ENCODE measurements at places on chromosomes 11 and 22.

GRCh38 chr22:49406047-49406650 lies 421.5 kb downstream of the BRD1 start:
- DNase-seq = no peak

DNA sequence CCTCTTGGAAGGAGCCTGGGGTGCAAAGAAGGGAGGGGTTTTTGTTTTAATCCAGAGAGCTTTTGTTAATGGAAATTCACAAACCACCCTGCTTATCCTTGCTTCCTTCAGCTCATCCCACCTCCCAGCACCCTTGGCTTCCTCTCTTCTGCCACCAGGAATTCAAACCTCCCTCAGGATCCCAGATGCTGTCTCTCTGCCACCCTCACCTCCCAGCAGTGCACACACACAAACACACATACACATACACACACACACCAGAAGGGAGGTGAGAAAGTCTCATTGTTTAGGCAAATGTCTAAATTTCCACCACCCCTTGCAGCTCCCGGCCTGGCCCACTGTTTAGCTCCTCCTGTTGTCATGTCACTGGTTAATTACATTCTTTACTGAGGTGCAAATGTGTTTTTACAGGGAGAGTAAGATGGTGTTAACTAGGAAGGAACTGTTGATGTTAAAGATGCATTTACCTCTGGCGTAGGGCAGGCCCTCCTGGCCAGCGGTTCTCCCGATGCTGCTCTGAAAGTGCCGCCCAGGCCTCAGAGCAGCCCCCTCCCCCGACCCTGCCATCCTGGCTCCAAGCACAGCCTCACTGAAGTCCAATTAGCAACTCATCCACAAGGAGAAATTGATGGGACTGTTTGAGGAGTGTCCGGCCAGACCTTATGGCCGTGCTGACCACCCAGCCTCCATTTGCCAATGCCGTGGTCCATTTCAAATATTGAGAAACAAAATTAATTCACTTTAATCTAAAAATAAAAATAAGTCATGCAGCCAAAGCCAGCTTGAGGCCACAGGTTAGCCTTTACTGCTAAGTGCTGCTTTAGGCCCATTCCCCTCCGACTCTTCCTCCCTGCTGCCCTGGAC lies 165.4 kb downstream of the FEZ1 start:
- DNase-seq = no peak

- no peak for DNase-seq
These were observed 26.4 kb downstream of the AMOTL1 start for GRCh38 chr11:94794287-94795168.

- DNase-seq = no peak
These were observed 7.4 kb downstream of the DUSP8 start for GRCh38 chr11:1564535-1565172.

DNA sequence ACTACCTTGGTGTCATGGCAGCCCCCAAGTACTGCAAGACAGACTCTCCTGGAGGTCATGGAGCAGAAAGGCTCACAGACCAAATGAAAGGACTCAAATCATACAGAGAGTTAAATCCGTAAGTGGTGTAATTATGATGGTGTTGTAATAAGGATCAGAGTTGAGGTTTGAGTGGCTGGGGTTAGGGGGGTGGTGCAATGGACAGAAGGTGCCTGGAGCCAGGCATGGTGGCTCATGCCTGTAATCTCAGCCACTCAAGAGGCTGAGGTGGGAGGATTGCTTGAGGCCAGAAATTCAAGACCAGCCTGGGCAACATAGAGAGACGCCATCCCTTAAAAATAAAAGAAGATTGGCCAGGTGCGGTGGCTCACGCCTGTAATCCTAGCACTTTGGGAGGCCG lies 18.7 kb downstream of the ART5 start:
- DNase-seq = no peak

DNA sequence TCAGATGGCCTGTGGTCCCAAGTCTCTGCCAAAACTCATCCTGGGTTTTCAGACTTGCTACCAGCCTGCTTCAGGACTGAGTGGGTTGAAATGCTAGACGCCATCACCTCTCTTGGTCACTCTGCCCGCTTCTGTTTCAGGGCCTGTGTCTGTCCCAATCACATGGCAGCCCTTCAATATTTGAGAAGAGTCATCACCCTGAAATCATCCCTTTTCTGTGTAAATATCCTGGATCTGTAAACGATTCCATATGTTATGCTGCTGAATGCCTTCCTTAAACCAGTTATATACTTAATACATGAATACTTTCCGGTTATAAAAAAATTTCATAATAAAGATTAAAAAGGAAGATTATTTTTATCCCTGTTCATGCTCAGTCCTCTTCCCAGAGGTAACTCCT lies 39.8 kb upstream of the TLCD5 start:
- DNase-seq = no peak

DNA sequence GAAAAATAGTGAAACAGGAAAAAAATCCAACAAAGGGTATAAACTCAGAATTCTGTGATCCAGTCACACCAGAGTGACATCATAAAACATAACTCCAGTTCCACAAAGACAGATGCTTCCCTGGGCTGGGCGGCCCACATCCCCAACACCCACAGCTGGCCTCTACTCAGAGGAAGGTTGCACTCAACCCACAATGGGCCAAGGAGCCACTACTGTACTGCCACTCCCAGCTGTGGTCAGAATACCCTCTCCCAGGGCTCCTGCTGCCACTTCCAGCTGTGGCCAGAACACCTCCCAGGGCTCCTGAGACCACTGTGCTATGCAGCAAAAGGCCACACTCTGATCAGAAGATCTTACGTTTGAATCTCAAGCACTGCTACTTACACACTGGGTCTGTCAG lies 18.3 kb downstream of the SMCO4 start:
- DNase-seq = no peak

GRCh38 chr11:94583866-94584500 lies 16.8 kb downstream of the PIWIL4 start:
- DNase-seq = no peak

DNA sequence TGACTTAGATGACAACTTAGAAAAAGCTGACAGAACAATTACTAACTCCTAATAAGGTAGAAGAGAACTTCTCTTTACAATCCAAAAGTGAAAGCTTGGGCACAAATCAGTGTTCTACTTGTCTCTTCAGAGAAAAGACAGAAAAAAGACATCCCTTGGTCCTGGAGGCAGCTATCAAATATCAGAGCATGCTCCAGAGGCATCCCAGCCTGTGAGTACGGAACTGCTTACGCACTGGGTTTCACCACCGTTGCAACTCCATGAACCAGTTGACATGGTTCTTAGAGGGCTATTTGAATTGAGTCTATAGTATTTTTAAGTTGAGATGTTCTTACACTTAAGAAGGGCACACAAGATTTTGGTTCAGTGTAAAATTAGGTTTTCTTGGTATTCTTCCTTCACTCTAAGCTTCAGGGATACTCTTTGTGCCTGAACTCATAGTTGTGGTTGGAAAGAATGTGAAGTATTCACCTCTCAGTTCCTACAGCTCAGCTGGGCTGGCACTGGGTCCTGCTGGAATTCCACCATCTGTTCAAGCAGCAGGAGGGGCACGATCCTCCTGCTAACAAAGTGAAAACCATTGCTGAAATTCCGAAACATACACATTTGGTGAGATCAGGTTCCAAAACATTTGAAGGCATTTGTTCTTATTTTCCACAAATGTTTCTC lies 6.3 kb downstream of the AKIP1 start:
- no peak for DNase-seq

DNA sequence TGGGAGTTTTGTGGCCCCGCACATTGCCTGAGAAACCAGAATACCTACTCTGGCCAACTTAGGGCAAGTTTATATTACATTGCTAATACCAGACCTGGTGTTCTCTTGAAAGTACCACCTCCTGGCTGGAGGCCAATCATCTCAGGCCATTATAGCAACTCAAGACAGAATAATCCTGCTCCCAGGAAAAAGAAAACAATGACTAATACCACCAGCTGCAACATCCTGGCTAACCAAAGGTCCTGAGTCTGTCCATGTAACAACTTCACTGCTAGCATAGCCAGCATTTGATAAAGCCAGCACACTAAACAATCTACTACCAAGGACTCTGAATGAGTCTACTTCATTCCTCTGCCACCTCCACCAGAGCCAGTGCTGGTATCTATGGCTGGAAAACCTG lies 1298.7 kb upstream of the CNTN5 start:
- DNase-seq = no peak

- DNase-seq = no peak
These were observed 22.0 kb upstream of the IPO7 start for GRCh38 chr11:9362393-9362863.

DNA sequence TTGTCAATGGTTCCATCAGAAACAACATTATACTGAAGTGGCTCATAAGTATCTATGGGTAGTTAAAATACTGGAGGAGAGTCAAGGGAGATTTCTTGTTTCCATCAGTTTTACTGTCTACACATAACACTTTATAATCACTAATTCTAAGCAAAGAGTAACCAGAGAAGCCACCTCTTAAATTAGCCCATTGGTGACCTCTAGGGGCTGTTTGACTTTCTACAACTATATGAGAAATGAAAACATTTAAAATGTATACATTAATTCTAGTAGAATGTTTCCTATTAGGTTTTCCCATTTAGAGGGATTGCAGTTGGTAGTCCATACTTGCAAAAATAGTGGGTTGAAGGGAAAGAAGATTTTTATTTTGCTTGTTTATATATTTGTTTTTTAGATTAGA lies 504.3 kb downstream of the FAM181B start:
- DNase-seq = no peak

GRCh38 chr22:24046024-24046423 lies 34.9 kb downstream of the CABIN1 start:
- no peak for DNase-seq

DNA sequence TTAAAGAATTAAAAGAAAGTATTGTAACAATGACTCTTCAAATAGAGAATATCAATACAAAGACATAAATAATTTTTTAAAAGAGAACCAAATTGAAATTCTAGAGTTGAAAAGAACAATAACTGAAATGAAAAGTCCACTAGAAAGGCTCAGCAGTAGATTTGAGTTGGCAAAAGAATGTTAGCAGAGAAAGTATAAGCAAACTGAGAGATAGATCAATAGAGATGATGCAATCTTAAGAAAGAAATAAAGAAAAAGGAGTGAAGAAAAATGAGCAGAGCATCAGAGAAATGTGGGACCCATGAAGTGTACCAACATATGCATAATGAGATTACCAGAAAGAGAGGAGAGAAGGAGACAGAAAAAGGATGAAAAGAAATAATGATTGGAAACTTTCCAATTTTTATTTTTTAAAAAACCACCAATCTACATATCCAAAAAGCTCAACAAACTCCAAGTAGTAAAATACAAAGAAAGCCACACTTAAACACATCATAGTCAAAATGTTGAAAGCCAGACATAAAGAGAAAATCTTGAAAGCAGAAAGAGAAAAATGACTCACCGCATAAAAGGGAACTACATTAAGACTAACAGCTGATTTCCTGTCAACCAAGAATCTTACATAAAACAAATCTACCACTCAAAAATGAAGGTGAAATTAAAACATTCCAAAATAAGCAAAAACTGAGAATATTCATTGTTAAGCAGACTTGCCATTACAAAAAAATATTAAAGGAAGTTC lies 20.9 kb downstream of the NCF4 start:
- DNase-seq = no peak

DNA sequence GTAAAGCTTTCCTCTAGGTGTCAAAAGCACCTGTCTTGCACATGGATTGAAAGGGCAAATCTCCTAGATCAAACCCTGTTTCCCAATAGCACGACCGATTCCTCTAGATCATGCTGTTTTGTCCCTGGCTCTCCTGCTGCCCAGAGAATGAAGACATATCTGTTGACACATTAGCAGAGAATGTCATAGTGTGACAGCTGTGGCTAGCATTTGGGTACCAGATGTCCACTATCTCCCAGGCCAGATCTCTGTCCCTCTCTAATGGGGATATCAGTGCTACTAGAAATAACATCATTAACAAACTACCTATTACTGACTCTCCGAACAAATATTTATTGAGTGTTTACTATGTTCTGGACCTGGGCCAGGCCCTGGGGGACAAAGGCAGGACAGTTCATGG lies 72.4 kb upstream of the ISX start:
- no peak for DNase-seq

DNA sequence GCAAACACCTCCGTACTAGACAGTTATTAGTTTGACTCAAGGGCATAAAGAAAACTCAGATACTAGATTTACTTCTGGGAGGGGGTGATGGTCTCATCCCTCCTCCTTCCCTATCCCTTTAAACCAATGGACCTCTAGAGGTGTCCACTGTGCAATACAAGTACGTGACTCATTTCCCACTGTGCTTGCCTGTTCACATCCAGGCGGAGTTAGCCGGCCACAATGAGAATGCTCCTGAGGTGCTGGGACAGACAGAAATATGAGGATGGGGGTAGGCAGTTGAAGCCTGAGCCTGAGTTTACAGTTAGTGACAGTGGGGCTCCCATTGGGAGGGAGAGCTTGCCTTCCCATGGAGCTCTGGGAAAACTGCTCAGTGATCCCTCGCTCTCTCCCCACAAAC lies 8.4 kb upstream of the PMM1 start:
- DNase-seq = no peak

Measured in hematopoietic multipotent progenitor cell treated with erythropoietin and hydrocortisone succinate and interleukin-3 and kit ligand, for 15 days (in vitro differentiated cells).